ENCODE measurements at places on chromosomes 12 and 14.

GRCh38 chr12:91111366-91112325 lies at the start of gene LUM:
LUM (minus strand) TSS chr12:91111494; CDS start chr12:91108979, 2,515 bp downstream.
- DNase-seq, result peak; percentile 79

DNA sequence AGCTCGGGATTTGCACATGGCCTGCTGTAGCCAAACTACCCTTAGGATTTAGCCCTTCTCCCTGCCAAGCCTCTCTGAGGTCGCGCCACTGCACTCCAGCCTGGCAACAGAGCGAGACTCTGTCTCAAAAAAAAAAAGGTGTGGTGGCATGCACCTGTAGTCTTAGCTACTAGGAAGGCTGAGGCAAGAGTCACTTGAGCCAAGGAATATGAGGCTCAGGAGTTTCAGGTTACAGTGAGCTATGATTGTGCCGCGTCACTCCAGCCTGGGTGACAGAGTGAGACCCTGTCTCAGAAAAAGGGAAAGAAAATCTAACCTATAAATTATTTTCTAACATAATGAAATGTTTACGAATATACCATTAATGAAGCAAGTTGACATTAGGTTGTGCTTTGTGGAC lies 29.7 kb downstream of the ESRRB start:
- no peak for DNase-seq

DNA sequence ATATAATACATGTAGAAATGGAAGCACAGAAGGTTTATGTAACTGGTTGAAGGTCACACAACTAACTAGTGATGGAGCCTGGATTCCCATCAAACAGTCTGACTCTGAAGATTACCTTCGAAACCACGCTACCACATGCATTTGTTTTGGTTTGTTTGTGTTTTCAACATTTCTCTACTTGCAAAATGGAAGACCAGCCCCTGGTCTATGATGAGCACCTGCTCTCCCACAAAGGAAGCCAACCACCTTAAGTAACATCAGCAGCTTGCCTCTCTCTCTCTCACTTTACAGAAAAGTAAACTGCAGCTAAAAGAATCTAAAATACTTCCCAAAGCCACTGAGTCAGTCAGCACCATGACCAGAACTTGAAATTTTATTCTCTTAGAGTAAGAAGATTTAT lies 186.9 kb upstream of the TMPO start:
- peak; percentile 34 for DNase-seq

GRCh38 chr12:13198241-13198640 lies 1.7 kb downstream of the EMP1 start:
- DNase-seq, result no peak

- DNase-seq, result peak; percentile 87
Observed at GRCh38 chr12:29241821-29242591, 92.9 kb downstream of the FAR2 start.

DNA sequence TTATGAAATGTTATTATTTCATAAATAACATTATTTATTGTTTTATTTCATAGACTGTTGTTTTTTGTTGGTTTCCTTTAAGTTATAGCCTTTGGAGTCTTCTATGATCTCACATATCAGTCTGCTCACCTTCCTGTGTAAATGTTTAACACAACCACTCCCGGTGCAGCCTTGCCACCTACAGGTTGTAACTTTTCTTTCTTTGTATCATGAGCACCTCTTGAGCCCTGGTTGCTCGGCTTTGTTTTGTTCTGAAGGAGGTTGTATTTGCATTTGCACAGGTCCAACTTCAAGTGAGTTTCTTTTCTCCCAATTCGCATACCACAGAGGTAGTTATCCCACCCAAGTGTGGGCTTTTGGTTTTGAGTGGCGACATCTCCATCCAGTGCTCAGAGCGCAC lies 121.4 kb downstream of the SLC15A4 start:
- no peak for DNase-seq

DNA sequence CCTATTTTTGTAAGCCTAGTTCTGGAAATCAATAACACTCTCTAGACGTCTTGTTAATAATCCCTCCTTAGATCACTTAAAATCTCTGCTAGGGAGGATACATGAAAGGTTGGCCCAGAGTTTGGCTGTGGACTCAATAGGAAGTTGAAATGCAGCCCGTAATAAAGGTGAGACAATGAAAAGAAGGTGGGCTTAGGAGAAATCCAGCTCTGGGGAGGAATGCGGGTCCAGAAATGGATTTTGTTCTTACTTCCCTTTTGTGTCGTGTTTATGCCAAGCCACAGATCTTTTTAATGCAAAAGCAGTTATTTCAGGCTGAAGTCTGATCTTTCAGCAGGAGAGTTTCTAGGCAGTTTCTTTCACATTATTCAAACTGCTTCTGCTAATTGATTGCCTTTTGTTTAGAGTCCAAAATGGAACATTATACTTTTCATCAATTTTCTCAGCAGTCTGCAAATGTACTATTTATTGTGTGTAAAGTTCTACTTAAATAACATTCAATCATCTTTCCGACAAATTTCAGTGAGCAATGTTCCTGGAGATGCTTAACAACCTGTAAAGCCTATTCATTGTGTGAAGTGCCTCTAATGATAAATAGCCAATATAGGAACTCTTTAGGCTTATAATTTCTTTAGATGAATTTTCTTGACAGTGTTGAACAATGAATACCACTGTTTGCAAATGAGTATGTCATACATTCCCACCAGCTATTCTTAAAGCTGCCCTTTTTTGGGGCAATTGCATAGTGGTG lies 252.9 kb upstream of the KRR1 start:
- no peak for DNase-seq

DNA sequence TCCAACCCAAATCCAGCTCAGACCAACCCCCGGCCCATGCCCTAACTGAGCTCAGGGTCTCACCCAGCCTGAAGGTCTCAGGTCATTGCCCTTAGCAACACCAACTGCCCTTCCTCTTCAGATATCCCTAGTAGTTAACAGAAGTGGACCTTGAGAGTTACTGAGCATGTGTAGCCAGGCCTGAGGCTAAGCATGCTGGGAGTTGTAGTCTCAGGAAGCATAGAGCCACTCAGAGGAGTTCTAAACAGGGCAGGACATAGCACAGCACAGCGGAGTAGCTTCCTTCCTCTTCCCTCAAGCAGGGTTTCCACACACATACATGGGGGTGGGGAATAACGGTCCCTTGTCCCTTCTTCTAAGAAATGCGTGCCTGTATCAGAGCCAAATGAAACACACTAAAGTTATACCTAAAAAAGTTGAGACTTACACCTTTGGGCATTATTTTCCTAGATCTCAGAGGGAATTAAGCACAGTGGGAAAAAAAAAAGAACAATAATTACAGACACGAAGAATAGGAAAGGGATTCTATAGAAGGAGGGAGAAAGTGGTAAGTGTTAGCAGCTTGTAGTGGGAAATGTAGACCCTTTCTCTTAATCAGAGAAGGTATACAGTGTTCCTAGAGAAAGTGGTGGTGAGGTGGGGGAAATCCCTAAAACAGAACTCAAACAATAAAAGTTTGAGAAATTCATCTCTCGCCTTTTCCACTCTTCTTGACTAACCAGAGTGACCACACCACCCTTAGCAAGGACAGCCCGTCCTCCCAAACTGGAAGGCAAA lies 4.4 kb downstream of the KMT2D start:
- DNase-seq, result peak; percentile 59

- peak; percentile 66 for DNase-seq
Observed at GRCh38 chr14:49972131-49972671, 79.3 kb downstream of the ARF6 start.

- no peak for DNase-seq
Observed at GRCh38 chr12:85609778-85610177, 226.4 kb downstream of the RASSF9 start.

DNA sequence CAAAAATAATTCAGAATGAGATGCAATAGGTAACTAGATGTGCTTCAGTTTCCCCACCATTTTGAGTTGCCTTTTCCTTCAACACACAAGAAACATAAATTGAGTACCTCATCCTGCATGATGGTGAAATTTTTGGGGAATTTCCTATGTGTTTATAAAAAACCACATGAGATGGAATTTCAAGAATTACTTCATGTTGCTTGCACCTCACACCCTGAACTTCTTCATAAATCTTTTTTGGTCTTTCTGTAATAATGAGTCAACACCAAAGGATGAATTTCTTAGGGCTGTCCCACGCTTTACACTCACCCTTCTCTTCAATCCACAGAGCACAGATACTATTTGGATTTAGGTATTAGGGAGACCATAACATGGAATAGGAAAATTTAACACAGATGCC lies 22.6 kb upstream of the LUM start:
- peak; percentile 87 for DNase-seq

GRCh38 chr12:75717902-75718301 lies 206.5 kb upstream of the KRR1 start:
- DNase-seq, result no peak

DNA sequence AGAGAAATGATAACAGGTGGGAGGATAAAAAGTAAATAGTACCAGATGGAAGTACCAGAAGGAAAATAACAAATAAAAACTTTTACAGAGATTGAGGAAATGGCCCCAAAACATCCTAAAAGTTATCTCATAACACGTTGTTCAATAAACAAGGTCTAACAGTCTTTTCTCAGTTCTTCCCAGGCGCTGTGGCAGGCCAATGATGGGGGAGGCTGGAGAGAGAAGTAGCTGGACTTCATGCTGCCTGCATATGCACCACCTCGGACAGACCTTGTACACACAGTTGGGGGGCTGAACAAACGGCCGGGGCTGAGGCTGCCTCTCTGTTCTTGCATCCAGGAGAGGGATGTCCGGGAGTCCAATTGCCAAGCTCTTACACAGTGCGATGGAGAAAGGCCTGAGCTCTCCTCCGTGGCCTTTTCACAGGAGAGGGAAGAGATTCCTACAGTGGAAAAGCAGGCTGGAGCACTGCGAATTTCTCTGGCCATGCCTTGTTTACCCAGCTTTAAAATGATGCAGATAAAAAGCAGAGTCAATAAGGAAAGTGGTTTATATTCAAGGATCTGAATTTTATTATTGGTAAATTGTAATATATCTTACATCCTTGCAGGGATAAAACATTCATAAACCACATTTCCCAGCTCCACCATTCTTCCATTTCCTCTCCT lies 109.8 kb downstream of the PHLDA1 start:
- no peak for DNase-seq

DNA sequence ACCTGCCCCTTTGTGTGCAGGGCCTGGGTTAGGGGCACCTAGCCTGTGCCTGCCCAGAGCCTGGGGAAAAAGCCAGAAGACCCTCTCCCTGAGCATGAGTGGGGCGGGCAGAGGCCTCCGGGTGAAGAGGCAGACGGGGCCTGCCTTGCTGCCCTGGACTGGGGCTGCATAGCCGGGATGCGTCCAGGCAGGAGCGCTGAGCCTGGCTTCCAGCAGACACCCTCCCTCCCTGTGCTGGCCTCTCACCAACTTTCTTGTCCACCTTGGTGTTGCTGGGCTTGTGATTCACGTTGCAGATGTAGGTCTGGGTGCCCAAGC lies 216.1 kb downstream of the TMEM121 start:
- DNase-seq, result no peak

DNA sequence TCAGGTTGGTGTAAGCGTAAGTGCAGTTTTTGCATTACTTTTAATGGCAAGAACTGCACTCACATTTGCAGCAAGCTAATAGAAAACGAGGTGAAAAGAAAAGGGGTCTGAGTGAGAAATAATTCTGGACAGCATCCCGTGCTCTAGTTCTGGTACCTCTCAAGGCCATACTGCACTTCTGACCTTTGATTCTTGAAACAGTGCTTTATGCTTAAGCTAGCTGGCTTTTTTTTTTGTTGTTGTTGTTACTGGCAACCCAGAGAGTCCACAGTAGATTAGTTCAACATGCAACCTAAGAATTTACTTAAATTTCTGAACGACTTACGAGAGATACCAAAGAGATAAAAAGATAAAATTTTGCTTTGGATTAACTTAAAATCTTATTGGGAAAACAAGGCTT lies 75.2 kb upstream of the PRKD1 start:
- no peak for DNase-seq

GRCh38 chr12:6701078-6701768 lies 608 bp upstream of the PIANP start:
- DNase-seq, result no peak

DNA sequence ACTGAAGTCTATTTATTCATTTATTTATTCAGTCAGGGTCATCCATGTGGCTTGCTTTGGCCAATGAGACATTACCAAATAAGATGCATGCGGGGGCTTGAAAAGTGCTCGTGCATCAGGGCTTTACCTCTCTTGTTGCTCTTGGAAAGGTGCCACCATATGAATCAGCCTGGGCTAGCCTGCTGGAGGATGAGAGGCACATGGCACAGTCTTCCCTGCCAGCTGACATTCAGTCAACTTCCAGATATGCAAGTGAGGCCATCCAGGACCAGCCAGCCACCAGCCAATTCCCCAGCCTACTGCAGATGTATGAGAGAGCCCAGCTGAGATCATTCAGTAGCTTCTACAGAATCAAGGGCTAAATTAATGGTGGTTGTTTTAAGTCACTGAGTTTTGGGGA lies 105.2 kb upstream of the RPH3A start:
- no peak for DNase-seq

DNA sequence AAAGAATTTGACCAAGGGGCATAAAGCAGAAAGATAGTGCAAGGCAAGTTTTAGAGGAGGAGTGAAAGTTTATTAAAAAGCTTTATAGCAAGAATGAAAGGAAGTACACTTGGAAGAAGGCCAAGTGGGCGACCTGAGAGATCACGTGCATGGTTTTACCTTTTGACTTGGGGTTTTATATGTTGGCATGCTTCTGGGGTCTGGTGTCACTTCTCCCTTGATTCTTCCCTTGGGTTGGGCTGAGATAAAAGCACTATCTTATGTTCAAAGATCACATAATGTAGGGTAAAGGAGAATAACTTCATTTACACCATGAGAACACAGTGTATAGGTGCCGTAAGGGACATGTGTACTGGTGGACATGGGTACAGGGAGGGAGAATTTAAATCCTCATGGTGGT lies 17.7 kb upstream of the TMEM30B start:
- no peak for DNase-seq

DNA sequence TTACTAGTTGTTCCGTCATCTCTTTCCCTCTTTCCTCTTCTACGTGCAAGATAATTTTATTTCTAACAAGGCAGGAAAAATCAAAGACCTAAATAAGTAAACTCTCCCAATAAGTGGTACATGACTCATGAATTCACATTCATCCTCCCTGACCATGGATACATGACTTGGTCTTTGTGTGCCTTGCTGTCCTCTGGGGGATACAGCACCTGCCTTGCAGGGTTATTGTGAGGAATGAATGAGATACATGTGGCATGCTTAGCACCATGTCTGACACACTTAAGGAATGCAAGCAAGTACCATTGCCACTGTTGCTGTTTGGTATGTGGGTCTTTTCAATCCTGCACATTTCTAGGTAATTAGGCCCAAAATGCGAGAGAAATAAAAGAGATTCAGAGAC lies 208.4 kb downstream of the DPF3 start:
- no peak for DNase-seq

DNA sequence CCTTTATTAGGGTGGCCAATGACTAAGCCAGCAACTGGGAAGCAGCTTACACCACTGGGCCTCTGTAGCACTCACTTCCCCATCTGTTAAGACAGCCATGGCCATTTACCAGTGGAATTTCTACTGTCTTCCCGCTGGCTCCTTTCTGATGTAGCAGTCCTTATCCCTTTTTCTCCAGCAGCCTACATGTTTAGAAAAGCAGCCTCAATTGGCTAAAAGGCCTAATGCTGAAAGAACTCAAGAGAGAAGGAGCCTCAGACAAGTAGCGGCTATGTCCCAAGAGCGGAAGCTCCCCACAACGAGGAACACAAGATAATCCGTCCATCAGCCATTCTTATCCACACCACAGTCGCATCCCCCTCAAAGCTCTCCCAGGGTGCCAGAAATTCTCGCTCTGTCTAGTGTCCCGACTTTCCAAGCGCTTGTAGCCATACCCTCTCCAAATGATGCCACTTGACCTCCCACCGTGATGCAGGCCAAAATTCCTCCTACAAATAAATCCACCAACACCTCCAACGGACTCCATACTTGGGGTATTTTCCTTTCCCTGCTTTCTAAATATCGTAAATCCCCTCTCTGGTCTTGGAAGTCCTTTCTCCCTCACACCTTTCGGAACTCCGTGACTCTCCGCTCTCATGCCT lies 624 bp downstream of the M6PR start:
- DNase-seq, result peak; percentile 6

Measured in astrocyte (in vitro differentiated cells and primary cell).